Activated CD8-positive, alpha-beta T cell treated with anti-CD3 and anti-CD28 coated beads for 36 hours (primary cell): ENCODE measurements at places on chromosomes 7 and 10.

GRCh38 chr7:12158334-12159060 lies 52.6 kb upstream of the TMEM106B start:
- no peak for DNase-seq

DNA sequence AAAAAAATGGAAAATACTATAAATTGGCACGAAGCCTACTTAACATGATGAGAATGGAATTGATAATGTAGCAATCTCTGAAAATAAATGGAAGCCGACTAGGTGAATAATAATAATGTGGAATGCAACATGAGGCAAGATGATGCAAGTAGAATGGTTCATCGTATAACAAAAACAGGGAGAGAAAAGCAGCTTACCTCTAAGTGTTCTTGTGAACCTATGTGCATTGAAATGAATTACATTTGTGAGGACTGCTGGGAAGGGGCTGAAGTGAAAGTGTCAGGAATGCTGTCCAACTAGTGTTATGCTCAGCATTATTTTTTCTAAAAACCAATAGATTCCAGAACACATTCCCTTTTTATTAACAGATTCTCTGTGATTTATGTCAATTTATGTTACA lies 440.6 kb upstream of the LRRN3 start:
- no peak for DNase-seq

DNA sequence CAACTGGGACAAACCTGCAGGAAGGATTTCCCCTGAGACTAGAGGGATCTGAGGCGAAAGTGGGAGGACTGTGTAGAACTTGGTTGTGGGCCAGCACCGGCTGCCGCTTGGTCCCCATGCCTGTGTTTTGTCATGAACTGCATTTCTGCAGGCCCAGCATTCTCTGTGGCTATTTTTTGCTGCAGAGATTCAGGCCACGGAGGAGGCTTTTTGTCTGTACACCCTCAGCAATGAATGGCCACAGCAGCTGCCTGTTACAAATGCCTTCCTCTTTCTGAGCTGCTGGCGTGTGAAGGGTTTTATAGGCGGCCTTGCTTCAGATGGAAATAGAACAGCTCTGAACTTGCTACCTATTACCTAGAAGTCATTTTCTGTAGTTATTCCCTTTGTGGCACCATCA lies 164.4 kb downstream of the SH2D4B start:
- DNase-seq, result no peak

DNA sequence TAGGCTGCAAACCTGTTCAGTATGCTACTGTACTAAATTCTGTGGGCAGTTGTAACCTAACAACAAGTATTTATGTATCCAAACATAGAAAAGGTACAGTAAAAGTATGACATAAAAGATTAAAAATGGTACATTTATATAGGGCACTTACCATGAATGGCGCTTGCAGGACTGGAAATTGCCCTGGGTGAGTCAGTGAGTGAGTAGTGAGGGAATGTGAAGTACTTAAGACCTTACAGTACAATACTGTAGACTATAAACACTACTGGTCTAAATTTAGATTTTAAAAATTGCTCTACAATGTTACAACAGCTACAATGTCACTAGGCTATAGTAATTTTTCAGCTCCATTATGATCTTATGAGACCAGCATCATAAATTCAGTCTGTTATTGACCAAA lies 146.0 kb upstream of the GNAI1 start:
- DNase-seq, result no peak

- DNase-seq, result no peak
Measured at GRCh38 chr7:8379264-8379663, 54.1 kb upstream of the NXPH1 start.
